Mucosa of gallbladder (tissue), 1 donor: ENCODE measurements at places on chromosomes 16 and 17.

GRCh38 chr16:88379694-88380040, 3.1 kb upstream of the ZNF469 start:
- DNase-seq, result no peak

DNA sequence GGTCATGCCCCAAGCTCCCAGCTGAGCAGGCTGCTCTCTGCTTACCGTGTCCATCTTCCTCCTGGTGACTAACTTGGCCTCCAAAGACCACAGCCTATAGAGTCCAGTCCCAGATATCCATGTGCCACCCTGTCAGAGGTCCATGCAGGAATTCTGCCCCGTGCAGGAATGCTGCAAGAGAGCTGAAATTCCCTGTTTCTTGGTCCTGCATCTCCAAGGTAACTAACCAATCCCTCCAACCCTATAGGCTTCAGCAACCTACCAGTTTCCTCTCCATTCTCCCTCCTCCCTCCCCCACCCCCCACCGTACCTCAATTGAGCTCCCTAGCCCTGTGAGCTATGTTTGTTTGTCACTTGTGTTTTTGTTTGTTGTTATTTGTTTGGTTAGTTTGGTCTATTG, 9.6 kb upstream of the MKS1 start:
- DNase-seq, result no peak

DNA sequence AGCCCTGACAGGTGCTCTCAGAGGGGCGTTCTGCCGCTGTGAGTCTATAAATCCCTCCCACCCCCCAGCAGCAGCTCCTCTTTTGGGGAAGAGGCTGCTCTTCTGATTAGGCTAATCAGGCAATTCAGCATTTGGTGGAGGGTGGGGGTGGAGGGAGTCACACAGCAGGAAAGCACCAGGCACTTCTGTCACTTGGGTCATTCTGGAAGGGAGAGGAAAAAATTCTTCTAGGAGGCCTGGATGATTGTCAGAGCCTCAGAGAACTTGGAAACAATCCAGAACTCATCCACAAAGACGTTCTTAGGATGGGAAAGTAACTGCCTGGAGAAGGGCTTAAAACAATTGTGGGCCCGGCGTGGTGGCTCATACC, 7.3 kb upstream of the SSTR2 start:
- no peak for DNase-seq

DNA sequence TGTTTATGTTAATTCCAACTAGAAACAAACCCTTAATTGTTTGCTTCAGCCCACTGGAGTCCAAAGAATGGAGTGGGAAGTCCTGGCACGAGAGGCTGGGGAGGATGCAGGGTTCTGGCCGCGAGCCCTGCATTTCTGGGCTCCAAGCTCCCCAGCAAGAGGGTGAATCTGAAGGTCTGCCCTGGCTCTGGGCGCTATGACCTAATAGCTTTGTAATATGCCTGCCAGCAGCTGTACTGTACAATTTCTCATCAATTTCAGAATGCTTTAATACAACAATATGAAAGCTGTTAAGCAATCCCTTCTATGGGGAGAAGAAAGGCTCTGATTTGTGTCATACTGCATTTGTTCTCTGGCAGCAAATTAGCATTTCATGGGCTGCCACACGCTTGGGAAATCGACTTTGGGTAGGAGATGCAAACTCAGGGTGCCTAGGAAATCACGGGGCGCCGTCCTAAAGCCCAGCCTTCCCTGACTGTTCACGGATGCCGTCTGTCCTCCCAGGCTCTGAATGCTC, 43.8 kb downstream of the NDEL1 start:
- peak; percentile 59 for DNase-seq

DNA sequence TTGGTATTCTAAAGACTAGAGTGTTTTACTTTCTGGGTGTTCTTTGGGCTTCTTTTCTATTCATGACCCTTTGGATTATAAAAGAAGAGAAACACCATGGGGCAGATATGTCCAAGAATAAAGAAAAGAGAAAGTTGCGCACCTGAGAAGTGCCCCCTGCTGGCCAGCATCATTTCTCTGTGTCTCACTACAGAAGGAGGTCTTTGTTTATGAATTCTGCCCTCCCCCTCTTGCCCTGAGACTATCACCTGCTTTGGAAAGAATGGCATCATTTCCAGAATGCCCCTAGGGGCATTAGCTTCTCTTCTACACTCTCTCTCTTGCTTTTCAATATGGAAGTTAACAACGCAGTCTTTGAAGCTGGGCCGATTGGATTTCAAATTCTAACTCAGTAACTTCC, 45.0 kb downstream of the CDH13 start:
- DNase-seq, result no peak

DNA sequence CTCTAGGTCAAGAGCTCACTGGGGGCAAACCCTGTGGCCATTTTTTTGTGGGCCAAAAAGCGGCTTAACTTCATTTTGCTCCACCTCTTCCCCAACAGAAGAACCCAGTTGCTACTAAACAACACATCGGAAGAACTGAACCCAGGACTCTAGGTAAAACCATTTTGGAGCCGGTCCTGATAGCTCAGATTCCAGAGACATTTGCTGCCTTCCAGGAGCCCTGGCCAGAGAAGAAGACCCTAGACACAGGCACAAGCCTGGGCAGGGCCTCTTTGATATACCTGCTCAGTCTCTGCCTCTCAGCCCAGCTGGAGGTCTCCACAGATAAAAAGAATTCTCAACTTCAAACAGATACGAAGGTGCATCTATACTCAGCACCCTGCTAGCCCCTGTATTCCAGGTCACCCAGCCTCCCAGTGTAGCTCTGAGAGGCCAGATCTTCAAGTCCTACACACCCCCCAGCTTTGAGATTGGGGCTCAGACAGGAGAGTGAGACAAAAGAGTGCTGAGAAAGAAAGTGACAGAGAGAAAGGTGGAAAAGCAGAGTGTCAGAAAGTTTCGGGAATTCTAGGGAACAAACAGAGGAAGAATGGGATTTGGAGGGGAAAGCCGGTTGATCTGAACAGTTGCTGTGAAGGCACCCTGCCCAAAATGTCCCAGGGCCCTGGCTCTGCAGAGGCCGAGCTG, 6.6 kb upstream of the HOXB9 start:
- no peak for DNase-seq

- DNase-seq, result no peak
Measured at GRCh38 chr16:81174644-81175324, 63.7 kb upstream of the BCO1 start.

GRCh38 chr17:27244011-27244410, 49.9 kb upstream of the WSB1 start:
- DNase-seq, result no peak

- DNase-seq, result no peak
Measured at GRCh38 chr16:13517841-13518240, 402.1 kb upstream of the ERCC4 start.

- peak; percentile 60 for DNase-seq
Measured at GRCh38 chr17:20063665-20064648, 54.8 kb downstream of the SPECC1 start.

DNA sequence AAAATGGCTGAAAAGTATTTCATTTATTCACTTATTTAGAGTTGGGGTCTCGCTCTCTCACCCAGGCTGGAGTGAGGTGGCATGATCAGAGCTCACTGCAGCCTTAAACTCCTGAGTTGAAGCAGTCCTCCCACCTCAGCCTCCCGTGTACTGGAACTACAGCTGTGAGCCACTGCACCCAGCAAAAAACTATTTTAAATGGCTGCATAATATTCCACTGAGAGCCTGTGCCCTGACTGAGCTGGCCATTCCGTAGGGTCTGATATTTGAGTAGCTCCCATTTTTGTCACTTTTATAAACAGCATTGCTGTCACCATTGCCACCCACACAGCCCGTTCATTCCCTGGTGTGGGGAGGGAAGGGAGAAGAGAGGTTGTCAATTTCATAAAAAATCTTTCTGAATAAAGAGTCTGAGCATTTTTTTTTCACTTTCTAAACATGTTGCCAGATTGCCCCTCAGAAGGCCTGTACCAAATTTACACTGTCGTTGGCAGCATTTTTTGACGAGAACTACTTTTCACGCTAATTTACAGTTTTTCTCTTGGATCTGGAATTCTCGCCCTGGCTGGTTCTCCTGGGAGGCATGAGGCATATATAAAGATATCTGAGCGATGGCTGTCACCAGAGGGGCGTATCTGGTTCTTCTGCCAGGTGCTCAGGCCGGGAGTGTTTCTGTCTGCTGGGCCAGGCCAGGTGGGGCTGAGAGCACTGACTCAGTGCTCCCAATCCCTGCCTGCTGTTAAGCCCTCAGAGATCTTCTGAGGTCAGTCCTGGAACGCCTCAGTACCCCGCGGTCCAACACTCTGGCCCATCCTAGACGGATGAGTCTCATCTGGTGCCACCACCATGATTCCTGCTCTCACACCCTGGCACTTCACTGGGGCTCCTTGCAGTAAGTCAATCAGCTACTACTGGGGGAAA, 7.2 kb upstream of the KIFC3 start:
- no peak for DNase-seq
